ENCODE measurements at places on chromosomes 6 and 20.

DNA sequence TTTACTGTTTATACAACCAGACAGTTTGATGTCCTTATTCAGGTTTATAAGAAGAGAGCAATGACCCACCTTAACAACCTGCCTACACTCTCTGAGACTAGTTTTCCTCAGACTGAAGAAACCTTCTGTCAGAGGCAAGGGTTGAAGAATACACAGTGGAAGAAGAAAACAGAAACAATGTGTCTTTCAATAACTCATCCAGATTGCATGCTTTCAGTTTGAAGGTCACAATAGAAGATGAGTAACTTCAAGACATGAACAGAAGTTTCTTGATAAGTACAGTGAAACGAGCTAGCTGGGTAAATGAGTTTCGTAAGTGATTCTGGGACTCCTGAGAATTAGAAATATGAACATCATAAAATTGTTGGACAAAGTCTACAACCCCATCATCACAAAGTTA is 141.7 kb downstream of the STXBP5 start:
- no peak for DNase-seq

GRCh38 chr6:125512621-125513020 is 210.9 kb upstream of the HDDC2 start:
- no peak for DNase-seq

- DNase-seq: peak; percentile 31
These were observed 77.5 kb downstream of the CAP2 start for GRCh38 chr6:17470938-17471327.

DNA sequence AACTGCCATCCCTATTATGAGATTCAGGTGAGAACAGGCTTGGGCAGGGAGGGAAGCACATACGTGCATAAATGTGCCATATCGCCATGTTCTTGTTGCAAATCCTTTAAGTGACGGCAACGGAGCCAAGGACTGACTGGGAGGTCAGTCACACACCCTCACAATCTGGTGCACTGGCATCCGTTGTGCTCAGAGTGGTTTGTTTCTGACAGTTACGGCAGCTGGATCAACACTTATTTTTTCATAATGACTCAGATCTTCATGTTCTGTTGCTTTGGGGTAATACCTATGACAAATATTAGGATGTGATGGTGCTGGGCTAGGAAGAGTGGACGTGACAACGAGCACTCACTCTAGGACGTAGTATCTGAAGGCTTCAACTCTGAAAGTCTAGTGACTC is 56.2 kb upstream of the PREP start:
- DNase-seq: no peak

DNA sequence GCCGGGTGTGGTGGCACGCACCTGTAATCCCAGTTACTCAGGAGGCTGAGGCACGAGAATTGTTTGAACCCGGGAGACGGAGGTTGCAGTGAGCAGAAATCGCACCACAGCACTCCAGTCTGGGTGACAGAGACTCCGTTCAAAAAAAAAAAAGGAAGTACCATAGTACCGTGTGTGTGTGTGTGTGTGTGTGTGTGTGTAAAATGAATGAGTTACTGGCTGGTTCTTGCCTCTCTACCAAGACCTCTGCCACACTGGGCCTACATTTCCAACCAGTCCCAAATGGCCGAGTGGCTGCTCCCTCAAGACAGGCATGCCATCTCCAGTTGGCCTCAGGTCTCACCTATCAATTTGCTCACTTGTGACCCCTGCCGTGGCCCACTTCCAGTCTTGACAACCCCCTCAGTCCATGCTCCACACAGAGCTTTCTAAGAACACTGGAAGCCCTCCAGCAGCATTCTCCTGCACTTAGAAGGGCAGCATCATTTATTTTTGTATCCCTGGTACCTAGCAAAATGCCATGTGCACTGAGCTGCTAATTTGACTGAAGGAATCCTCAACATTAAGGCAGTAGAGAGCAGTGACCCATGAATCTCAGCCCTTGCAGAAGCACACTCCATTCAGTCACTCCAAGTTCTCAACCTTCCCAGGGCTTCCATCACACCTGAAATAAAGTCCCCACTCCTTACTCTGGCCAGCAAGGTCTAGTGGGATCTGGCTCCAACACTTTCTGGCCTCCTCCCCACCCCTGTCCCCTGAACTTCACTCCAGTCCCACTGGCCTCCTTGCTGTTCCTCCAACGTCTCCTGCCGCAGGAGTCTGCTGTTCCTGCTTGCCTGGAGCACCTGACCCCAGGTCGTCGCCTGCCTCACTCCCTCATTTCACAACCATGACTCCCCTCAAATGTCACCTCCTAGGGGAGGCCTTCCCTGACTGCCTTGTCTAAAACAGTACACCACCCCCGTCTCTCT is 29.9 kb downstream of the COX4I2 start:
- peak; percentile 71 for DNase-seq

DNA sequence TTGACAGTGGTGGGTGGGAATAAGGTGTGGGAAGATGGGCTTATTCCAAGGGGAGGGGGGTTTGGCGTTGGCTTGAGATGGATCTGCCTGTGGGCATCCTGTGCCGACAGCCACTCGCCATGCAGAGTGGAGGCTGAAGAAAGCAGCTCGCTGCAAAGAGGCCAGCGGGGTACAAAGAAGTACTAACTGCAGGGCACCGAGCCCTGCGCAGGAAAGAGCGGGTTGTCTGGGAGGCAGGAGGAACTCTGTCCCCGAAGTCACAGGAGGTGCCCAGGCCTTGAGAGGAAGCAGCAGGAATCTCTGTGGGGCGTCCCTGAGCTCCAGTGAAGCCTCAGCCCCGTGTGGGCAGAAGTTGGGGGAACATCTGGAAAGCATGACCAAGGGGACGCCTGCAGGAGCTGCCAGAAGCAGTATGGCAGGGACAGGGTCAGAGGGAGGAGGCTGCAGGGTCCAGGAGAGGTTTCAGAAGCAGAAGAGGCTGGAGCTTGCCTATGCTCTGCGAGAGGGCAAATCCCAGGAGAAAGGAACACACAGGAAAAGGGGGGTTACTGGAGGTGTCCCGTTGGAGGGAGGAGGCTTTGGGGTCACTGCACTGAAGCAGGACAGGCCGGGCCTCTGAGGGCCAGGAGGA is 77.2 kb downstream of the THBS2 start:
- DNase-seq: no peak

DNA sequence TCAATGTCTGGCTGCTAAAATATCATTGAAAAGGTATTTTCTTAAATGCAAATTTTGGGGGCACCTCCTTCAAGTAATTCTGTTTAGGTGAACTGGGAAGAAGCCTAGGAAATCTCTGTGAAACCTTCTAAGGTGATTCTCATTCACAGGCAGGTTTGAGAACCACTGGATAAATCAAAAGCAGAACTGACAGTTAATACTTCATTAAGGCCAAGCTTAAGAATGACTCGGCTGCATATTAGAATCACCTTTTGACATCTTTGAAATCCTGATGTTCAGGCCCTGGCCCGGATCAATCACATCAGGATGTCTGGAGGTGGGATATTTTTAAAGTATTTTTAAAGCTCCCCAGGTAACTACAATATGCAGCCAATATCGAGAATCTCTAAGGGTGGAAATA is 50.6 kb downstream of the FKBP1C start:
- no peak for DNase-seq

- no peak for DNase-seq
These were observed 66.1 kb downstream of the FAM120B start for GRCh38 chr6:170372380-170373325.

DNA sequence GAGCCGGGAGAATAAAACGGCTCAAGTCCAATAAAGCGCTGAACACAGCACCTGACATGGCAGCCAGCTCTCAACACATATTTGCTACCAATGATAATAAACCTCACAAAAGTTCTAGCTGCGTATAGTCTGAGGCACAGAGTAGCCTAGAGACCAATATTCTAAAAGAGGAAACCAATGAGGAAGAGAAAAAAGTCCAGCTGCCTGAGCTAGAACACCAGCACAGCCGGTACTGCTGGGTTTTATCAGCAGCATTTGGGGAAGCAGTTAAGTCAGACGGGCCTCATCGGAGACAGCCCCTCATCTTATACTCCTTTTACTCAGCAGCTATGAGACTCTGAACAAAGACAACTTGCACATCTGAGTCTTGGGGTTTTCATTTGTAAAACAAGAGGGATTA is 2.4 kb upstream of the RTF2 start:
- peak; percentile 69 for DNase-seq

DNA sequence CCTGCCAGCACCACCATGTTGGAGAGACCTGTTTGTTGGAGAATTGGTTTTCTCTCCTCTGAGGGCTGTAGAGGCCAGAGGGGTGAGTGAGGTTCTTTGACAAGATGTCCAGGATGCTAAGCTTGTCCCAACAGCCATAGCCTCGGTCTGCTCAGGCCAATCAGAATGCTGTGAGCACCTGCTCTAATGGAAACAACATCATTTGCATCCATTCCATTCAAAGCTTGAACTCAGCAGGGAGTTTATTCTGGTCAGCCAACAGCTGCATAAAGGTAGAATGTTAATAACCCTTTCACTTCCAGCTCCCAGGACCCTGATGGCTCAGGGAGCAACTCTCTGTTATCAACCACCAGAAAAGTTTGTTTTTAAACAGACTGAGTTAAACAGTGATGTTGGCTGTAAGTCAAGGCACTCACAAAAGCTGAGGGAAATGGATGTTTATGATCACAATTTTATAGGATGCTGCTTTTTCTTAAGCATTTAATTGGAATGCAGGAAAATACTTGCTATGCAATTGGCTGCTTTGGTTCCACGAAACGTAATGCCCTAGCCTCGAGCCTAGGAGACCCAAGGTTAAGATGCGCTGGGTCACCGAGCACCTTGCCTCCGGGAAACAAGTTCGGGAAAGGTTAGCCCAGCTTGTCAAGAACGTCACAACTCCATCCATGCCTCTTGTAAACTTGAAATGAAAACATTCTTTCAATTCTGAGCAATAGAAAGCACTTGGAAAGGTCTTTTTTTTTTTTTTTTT is 155.2 kb downstream of the NFATC2 start:
- DNase-seq: no peak

- DNase-seq: no peak
These were observed 43.0 kb downstream of the GOPC start for GRCh38 chr6:117559299-117559698.

DNA sequence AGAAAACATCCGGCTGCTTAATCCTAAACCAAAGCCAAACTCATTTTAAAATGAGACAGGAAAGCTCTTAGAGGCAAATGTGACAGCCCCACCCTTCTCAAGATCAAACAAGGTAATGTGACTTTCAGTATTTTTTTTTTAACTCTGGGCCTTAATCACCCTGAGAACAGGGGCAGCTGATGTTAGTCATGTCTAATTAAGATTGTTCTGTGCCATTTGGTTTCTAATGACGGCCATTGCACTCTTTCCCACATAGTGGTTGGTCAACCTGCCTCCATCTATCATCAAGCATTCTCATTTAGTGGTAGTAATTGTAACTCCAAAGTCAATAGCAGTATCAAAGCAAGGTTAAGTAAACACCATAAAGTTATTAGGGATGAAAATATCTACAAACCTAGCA is 191.6 kb upstream of the EXOC2 start:
- DNase-seq: no peak

DNA sequence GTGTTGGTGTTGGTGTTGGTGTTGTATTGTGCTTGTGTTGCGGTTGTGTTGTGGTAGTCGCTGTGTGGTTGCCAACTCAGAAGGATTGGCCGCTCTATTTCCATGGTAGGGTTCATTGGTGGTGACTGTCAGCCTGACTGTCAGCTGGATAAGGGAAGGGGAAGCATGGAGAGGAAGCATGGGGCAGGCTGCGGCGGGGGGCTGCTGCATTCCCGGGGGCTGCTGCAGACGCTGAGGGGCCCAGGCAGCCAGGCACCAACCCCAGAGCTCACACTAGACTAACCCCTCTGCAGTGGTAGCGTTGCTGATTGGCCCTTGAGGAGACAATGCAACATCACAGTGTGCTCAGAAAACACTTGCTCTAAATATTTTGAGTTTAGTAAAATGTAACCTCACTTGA is 199.2 kb downstream of the SMOC2 start:
- DNase-seq: no peak

- DNase-seq: no peak
These were observed 13.8 kb downstream of the ASIP start for GRCh38 chr20:34254979-34255378.

DNA sequence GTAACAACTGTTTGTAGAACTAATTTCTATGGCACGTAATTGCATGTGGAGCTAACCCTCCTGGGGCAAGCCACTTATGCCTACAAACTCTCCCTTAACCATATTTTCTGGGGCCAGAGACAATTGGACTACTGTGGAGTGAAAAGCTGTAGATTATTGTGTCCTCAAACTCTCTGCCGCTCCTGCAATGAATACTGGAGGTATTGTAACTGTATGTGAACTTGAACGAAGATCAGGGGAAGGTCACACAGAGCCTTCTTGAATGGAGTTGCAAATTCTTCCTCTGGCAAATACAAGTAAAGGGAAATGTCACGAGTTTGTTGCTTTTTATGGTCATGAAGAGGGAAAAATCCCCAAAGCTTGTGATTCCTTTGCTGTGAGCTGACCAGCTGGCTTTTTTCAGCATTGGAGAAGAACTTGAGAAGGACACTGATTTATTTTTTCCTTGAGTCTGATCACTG is 18.2 kb downstream of the AKAP12 start:
- DNase-seq: no peak

DNA sequence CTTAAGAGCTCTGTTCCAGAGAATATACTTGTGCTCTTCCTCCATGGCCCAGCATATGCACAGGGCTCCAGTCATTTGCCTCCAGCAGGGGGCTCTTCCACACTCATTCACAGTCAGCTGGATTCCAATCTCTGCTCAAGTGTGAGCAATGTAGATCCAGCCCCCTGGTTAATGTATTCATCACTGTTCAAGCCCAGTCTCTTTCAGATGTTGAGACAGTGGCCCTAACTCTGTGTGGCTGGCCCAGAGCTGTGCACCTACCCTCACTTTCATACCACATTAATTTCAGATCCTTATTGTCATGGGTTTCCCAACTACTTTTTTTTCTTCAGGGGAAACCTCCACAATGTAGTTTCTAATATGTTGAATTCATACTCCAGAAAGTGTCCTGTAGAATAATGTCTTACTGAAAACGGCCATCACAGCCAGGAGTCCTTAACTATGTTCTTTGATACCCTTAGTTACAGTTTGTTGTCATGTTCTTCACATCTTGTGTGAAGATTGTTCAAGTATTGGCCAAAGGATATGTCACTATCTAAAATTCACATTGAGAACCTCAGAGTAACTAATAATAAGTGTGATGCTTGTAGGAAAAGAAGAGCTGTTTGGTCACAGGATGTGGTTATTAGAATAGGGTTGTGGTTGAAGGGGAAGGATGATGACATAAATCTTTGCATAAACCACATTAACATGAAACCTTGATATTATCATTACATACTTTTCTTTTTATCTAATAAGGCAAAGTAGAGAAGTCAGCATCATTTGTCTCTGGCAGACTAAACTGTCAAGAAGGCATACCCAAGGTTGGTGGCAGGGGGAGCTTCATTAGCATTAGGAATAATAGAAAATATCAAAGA is 14.4 kb upstream of the HLA-DQA1 start:
- peak; percentile 74 for DNase-seq

GRCh38 chr20:51424270-51425117 is 118.0 kb downstream of the NFATC2 start:
- DNase-seq: no peak

DNA sequence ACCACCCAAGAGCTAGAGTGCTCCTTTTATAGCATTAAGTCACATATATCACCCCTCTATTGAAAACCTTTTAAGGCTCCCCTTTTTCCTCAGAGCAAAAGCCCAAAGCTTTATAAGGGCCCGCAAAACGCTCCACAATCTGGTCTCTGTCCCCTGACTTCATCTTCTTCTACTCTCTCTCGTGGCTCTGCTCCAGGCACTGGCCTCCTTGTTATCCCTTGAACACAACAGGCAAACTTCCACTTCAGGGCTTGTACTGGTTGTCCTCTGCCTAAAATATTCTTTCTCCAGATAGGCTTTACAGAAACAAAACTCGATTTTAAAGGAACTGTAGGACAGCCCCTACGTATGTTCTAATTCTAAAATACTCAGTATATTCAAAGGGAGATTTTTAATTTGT is 44.0 kb upstream of the SPDEF start:
- DNase-seq: no peak

- DNase-seq: no peak
These were observed 67.7 kb upstream of the PLEKHG1 start for GRCh38 chr6:150531957-150532356.
